Mesenchymal stem cell (in vitro differentiated cells and primary cell): ENCODE measurements at places on chromosomes 16 and 17.

- DNase-seq, result no peak
Measured at GRCh38 chr16:79430191-79430678, 170.3 kb downstream of the MAF start.

DNA sequence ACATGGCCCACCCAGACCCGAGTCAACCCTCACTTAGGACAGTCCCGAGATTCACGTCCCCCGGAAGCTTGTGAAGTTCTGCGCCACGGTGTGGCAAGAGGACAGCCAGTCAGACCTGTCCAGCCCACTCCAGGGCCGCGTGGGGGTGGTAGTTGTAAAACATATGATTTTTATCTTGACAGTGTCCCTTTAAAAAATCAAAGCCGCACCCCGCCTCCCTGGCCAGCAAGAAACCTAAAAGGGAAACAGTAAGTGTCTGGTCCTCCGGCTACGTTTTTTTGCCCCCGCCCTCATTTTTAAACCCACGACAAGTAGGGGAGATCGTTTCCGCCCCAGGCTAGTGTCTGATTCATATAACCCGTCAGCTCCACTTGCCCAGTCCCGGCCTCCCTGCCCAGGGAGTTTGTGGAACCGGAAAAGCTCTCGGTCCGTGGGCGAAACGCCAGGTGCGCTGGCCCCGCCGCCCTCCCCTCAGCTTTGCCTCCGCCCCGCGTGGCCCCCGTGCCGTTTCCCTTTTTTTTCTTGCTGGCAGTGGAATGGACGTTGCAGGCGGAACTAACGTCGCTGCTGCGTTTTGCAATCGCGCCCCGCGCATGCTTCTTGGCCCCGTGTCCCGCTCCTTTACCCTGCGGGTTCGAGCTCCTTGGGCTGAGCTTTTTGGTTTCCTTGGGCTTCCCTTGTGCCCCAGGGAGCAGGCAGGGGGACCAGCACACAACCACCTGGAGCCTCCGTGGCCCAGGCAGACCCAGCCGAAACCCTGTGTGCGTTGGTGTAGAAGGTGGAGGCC, 13.3 kb upstream of the NUDT16L1 start:
- no peak for DNase-seq

DNA sequence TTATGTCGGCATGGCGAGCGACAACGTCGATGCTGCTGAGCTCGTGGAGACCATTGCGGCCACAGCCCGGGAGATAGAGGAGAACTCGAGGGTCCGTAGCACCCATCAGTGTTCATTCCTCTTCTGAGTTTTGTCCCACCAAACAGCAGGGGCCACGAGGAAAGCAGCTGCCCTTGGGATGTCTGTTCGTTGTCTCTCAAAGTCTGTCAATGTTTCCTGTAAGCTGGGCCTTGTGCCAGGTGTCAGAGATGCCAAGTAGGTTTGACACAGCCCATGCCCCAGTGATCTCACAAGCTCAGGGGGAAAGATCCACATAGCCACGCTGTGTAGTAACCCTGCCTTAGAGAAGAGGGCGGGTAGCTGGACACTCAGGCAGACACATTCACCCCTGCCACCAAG, 22.6 kb downstream of the NTAN1 start:
- no peak for DNase-seq

- DNase-seq, result no peak
Measured at GRCh38 chr17:28468781-28469180, 4.7 kb upstream of the SLC13A2 start.

- DNase-seq, result no peak
Measured at GRCh38 chr17:72134608-72135394, 14.0 kb downstream of the SOX9 start.

GRCh38 chr17:38654411-38655398, 20.1 kb downstream of the EPOP start:
- no peak for DNase-seq

GRCh38 chr16:69503244-69503643, 62.5 kb upstream of the NFAT5 start:
- DNase-seq, result no peak

GRCh38 chr17:914561-914960, 65.0 kb downstream of the NXN start:
- DNase-seq, result no peak
